ENCODE measurements at places on chromosomes 6 and 20.

DNA sequence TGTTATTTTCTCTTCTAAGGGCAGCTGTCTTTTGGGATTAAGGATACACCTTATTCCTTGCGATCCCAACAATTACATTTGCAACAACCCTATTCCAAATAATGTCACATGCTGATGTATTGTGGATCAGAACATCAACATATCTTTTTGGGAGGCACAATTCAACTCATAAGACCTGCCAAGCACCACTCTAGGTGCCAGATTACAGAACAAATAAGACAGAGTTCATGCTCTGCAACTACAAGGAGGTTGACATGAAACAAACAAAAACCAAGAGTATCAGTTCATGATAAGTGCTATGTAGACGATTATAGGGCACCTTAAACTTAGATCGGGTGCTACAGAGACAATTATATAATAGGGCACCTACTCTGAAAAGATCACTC lies 203.2 kb upstream of the SGK1 start:
- no peak for DNase-seq

- DNase-seq: no peak
Observed at GRCh38 chr6:151400473-151400872, 9.1 kb upstream of the ZBTB2 start.

GRCh38 chr20:25484911-25485511 lies 77.5 kb downstream of the GINS1 start:
- no peak for DNase-seq

DNA sequence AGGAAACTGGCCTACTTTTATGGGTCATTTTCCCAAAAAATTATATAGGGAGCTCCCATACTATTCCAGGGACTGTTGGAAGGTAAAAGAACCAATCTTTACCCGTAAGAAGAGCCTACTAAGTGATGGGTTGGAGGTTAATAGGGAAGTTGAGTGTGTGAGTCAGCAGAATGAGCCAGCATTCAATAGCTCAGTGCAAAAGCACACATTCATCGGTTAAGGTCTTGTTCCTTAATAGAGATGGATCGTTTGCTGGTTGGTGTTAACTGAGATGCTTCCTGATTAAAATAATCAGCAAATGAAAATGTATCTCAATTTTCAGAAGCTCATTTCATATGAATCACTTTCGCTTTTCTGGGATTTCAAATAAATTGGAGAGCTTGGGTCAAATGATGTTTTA lies 115.3 kb upstream of the MRPS10 start:
- DNase-seq: no peak

DNA sequence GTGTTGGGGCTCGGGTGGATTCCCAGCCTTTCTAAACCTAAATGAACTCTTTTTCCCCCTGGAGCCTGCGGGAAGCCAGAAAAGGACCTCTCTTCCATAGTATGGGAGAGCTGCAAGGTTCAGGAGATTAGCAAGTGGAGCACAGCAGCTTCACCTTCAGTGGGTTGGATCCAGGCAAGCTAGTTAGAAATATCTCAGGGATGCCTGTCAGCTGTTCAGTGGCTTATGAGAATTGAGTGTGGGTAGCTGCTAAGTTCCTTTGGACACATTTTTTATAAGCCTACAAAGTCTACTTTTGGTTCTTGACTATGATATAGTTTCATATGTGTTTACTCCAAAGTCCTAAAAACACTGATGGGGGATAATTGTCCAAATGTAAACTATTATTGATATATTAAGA lies 642.1 kb downstream of the EPM2A start:
- DNase-seq: no peak

- DNase-seq: no peak
Observed at GRCh38 chr6:73109659-73110058, 115.6 kb downstream of the KHDC1L start.

- DNase-seq: no peak
Observed at GRCh38 chr6:27601668-27602254, 128.9 kb upstream of the ZNF184 start.

- no peak for DNase-seq
Observed at GRCh38 chr20:53073636-53074415, 101.7 kb downstream of the TSHZ2 start.

- DNase-seq: no peak
Observed at GRCh38 chr6:1400126-1400850, 10.9 kb downstream of the FOXF2 start.

GRCh38 chr6:37794825-37795224 lies 24.7 kb upstream of the ZFAND3 start:
- no peak for DNase-seq
